ENCODE measurements at places on chromosomes 5 and 9.

GRCh38 chr9:86408121-86408520, 53.9 kb upstream of the TUT7 start:
- no peak for DNase-seq

DNA sequence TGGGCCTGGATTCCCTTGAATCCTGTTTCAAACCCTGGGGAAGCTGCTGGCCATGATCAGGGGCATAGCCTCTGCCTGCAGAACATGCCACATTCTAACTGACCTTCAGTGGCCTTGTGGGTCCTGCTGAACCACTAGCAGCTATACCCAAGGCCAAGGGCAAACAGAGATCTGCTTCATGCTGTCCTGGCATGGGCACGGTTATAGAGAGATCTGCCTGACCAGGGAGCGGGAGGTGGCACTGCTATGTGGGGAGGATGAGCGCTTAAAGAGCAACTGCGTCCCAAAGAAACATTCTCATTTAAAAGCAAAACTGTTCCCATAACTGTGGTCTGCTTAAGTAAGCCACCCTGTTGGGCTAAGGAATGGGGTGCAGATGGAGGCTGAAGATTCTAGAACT, 36.5 kb upstream of the SYNPO start:
- DNase-seq = no peak

- no peak for DNase-seq
Measured at GRCh38 chr5:77355080-77355479, 137.0 kb downstream of the WDR41 start.

- no peak for DNase-seq
Measured at GRCh38 chr5:135105105-135105484, 71.1 kb upstream of the PITX1 start.

GRCh38 chr5:27608992-27609391, 570.6 kb upstream of the CDH9 start:
- DNase-seq = no peak

GRCh38 chr9:36023260-36024048, 13.3 kb upstream of the RECK start:
- peak; percentile 75 for DNase-seq

GRCh38 chr5:143506836-143507552, 103.5 kb upstream of the NR3C1 start:
- no peak for DNase-seq

- DNase-seq = no peak
Measured at GRCh38 chr9:127567035-127567729, 44.9 kb upstream of the STXBP1 start.

DNA sequence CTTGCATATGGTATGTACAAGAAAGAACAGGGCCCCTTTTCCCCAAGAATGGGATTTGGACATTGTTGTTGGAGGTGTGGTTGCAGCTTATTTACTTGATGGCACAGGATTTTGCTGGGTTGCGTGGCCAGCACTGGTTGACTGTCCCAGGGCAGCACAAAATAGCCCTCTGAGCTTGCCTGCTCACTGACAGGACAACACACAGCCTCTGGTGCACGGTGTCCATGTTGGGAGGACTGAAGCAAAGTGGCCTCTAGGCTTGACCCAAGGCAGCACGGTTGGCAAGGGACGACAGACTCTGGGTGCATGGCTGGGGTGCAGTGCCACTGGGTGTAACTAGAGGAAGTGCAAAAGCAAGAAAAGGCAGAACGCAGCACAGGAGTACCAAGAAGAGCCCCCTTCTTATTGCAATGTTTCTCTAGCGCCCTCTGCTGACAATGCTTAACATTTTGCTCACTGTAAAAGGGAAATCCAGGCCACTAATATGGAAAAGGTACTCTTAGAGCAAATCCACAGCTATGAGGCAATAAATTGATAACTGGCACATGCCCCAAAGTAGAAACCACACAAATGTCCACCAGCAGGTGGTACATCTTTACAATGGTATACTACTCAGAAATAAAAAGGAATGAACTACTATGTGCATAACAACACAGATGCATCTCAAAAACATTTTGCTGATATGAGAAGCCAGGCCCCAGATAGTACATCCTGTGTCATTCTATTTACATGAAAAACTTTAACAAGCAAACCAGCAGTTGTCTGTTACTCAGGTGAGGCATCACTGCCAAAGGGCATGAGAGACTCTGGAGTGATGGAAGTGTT, 47.4 kb upstream of the BARX1 start:
- peak; percentile 37 for DNase-seq

DNA sequence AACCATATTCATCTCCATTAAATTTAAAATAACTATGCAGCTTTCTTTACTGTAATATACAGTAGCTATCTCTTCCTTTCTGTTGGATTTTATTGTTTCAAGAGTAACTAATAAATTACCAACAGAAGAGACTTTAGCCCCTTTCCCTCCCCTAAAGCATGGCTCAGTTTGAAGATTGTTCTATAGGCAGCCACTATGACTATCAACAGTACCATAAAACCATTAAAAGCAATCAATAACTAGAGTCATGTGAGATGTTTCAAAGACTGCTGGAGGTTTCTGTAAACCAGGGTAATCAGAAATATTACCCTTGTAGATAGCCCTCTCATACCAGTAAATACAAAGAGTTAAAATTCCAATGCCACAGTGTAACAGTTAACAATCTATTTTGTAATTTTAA, 73.0 kb downstream of the TMEM161B start:
- DNase-seq = no peak

DNA sequence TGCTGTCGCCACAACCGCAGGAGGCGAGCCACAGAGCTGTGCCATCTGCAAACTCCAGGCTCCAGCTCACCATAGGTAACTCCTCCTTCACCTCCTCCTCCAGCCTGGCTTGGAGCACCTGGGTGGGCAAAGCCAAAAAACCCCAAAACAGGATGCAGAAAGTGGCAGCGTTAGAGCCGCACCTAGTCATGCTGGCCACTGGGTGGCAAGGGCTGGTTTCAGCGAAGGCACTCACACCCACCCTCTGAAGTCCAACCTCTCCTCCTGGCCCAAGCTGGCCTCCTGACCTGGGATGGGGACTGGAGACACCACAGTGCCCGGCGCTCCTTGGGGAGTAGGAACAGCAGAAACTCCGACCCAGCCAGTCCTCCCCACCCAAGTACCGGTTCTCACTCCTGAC, 28.7 kb upstream of the ZNF354B start:
- DNase-seq = no peak

DNA sequence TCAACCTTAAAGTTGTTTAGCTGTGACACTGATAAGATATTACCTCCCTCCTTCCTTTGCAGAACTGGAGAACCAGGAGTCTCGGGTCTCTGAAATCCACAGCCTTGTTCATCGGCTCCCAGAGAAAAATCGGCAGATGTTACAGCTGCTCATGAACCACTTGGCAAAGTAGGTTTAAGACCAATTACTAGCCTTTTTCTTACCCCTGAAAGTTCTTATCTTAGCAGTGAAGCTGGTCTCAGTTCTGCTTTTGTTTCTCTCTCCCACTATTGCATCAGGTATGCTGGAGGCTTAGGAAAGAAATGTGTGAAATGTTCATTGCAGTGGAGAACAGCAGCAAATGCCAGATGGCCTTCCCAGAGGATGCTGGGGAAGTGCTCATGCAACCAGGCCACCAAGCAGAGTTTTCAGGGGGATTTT, 287.4 kb downstream of the ARHGAP26 start:
- no peak for DNase-seq

All from stimulated activated CD4-positive, alpha-beta T cell treated with anti-CD3 and anti-CD28 coated beads, Interleukin-15, amount 100 ng/mL, for 24 hours (primary cell).